ENCODE measurements at places on chromosomes 7 and 10. TPM values are rescaled to one million over a fixed set of nuclear protein-coding genes. Genes with fewer than 3 reads are reported as not detected.

DNA sequence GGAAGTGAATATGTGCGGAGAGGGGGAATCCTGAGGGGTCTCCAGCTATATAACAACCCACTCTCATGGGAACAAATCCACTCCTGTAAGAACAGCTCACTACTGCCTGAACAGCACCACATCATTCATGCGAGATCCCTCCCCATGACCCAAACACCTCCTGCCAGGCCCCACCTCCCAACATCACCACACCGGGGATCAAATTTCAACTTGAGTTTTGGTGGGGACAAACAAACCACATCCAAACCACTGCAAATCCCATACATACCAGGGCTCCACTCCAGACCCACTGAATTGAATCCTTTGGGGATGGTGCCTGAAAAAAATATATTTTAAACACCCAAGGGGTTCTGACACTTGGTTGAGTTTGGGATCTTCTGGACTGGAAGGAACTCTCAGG, 181.5 kb upstream of the PLXNA4 start:
- no peak for DNase-seq

The NPS gene
- total RNA-seq: not detected

DNA sequence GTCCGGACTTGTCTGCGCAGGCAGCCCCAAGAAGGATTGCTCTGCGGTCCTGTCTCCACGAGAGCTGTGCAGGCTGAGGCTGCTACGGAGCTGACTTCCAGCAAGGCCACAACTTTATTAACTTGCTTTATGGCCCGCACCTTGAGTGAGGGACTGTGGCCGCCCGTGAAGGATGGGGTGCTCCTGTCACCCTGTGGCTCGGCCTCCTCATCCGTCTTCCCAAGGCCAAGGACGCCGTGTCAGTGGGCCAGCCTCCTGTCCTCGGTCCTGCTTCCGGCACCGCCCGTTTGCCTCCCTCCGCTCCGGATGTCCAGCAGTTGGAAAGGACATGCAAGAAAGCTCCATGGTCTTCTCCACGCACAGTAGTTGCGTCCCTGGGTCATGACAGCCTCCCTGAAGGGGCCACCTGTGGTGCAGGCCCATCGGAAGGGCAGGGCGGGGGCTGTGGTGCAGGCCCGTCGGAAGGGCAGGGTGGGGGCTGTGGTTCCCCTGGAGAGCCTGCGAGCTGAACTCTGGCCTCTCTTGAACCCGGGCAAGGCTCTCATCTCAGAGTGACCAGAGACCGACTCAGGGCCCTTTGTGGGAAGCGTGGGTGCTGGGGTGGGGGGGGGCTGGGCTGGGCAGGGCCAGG, 87.1 kb downstream of the NKX6-2 start:
- DNase-seq: no peak

- no peak for DNase-seq
These were observed 414.7 kb upstream of the GHITM start for GRCh38 chr10:83724471-83725241.

DNA sequence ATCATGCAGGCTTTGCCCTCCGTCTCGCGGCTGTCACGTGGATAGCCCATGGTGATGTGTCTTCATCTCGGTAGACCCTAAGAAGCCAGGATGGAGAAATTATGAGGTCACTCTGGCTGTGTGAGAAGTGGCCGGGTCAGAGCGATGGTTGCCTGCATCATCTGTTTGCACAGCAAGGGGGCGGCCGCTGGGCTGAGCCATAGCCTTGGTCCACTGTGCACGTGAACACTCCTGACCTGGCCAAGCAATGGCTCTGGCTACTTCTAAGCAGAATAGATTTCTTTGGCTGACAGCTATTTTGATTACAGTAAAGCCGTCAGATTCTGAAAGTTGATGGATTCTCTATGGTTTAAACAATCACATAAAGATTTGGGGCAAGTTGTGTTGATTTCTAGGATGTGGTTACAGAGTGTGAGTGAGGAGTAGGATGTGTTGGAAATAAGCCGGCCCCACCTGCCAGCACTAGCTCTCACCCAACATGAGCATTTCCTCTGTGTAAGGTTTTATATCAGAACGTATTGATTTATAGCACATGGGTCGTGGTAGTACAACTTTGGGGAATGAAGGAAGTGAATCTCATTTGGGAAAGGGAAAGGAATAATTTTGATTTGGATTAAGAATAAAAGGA, 214.4 kb upstream of the GPR26 start:
- no peak for DNase-seq

The TUBB8 gene
- not detected for total RNA-seq

- DNase-seq: no peak
These were observed 1.3 kb downstream of the LRMDA start for GRCh38 chr10:75432763-75433162.

GRCh38 chr7:22872096-22872807, 49.6 kb upstream of the TOMM7 start:
- DNase-seq: no peak
